ENCODE measurements at places on chromosomes 11 and 22. TPM values are rescaled to one million over a fixed set of nuclear protein-coding genes. Genes with fewer than 3 reads are reported as not detected.

DNA sequence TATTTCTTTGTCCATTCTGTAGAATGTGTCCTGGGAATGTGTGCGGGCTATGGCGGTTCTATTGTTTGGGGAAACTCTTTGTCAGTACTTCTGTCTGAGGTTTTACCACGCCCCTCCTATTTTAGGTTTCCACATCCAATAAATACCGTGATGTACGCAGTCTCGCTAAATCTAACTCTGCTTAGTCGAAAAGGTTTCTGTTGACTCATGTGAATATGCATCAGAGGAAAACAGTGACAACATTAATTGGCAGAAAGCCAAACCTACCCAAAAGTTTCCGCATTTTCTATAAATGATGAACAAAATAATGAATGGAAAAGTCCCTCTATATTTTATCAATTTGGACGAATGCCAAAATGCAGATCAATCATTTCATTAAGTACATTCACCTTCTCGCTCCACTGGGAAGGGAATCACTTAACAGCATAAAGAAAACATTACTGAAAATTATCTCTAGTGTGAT lies 143.4 kb downstream of the MAML2 start:
- no peak for DNase-seq

The C11orf91 gene
- not detected for polyA plus RNA-seq

- no peak for DNase-seq
Observed at GRCh38 chr22:44544816-44545433, 46.9 kb upstream of the RTL6 start.

DNA sequence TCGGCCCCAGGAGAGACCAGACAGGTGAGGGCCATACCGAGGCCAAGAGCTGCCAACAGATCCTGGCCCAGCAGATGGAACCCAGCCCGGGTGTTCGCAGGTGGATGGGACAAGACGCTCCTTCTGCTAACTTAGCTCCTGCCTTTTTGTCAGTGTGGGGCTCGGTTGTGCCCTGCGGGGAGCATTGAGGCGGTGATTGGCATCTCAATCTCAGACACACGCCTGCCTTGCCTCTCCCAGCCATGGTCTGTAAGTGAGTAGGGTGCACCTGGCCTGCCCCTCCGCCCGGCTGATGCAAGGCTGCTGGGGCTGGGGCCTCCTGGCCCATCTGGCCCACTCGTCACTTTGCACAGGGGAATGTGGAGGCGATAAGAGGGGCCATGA lies 350.1 kb downstream of the TBC1D22A start:
- DNase-seq, result no peak

GRCh38 chr22:19937616-19938473 lies 3.7 kb upstream of the COMT start:
- DNase-seq, result no peak

DNA sequence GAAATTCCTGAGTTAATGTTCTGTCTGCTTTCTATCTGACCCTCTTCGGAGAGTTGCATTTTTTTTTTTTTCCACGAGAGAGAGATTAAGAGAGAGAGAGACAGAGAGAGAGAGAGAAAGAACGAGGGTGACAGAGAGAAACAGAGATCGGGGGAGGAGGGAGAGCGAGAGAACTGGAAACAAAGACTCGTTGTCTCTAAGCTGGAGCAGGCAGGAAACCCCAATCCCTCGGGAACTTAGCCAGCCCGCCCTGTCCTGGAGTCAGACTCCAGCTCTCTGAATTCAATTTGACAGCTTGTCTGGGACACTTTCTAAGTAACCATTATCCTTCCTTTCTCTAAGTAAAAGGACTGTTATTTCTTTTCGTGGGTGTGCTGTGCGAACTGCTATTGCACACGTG lies 76.9 kb downstream of the KCNJ1 start:
- no peak for DNase-seq

- DNase-seq, result no peak
Observed at GRCh38 chr11:95498722-95499425, 267.9 kb upstream of the SESN3 start.

The INS gene
- polyA plus RNA-seq, result not detected

DNA sequence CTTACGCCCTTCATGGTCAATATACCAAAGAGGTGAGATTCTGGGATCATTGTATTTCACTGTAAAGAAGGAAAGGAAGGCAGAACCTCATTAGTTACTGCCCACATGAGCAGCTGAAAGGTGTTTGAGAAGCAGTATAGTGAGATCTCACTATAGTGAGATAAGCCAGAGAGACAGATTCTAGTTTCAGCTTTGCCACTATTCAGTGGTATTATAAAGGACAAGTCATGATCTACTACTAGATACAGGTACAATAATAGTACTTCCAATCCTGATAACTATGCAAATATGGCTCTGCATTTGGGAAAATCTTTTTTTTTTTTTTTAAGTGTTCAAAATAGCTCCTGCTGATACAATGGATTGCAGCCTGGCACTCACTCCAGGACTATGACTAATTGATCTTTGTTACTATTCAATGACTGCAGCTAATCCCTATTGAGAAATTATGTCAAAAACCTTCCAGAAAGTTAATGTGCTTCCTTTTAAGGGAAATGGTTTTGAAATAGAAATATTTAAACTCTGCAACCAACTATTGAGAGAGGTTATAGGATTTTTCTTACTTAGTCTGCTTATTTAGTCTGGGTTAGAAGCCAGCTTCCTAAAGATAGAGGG lies 8.3 kb upstream of the DLAT start:
- no peak for DNase-seq

DNA sequence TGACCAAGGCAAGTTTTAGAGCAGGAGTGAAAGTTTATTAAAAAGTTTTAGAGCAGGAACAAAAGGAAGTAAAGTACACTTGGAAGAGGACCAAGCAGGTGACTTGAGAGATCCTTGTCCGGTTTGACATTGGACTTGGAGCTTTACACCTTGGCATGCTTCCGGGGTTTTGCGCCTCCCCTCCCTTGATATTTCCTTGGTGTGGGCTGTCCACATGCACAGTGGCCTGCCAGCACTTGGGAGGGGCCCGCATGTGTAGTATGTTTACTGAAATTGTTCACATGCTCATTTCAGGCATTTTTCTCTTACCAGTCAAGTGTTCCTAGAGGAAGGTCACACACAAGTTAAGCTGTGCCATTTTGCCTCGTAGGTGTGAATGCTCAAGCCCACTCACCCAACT lies 19.0 kb upstream of the THRSP start:
- DNase-seq, result no peak

- no peak for DNase-seq
Observed at GRCh38 chr11:12288931-12289666, 88.3 kb upstream of the PARVA start.

DNA sequence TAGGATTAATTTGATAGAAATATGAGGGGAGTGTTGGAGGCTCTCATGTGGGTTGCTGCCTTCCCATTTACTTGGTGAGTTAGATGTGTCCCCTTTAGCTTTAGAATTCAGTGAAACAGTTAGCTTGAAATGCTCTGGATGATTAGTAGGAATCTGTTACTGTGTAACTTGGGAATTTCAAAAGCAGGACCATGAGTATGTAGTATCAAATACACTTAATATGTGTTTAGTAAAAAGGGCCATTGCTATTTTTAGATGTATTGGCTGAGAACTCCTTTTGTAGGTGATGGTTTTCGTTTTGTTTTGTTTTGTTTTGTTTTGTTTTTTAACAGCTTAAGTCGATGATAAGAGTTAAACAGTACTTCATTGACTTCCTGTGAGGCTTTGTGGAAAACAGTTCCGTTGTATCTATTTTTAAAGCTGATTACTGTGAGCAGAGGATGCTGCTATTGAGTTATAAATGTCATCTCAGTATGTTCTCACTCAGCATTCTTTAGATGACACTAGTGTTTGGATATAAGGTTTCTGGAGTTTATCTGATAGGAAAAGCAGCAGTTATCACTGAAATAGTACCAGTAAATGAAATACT lies 53.5 kb downstream of the MCAM start:
- peak; percentile 15 for DNase-seq
